Metanephros (tissue), 2 donors: ENCODE measurements at places on chromosomes 2 and 18. TPM values are rescaled to one million over a fixed set of nuclear protein-coding genes. Genes with fewer than 3 reads are reported as not detected.

The ALKAL2 gene
- 2.7 TPM for total RNA-seq

The EN1 gene
- 0.29 TPM for total RNA-seq

The CFC1 gene
- not detected for total RNA-seq

The TPGS2 gene
- 98.9 TPM for total RNA-seq

The TET3 gene
- 16.8 TPM for total RNA-seq

The PTPRM gene
- total RNA-seq, result 110 TPM

The KLHL41 gene
- total RNA-seq, result 613 TPM

The MAPK4 gene
- 5.1 TPM for total RNA-seq

The ALPI gene
- not detected for total RNA-seq

The OR6B2 gene
- total RNA-seq, result not detected

The UBE2F gene
- 43.8 TPM for total RNA-seq

The SULT1C2 gene
- 47.5 TPM for total RNA-seq

The NXPH2 gene
- total RNA-seq, result 5.0 TPM

The BOLL gene
- total RNA-seq, result 0.23 TPM

The CD8B2 gene
- total RNA-seq, result 0.06 TPM

The TRIM43 gene
- 0.18 TPM for total RNA-seq

The CFAP65 gene
- 0.23 TPM for total RNA-seq

The CPO gene
- not detected for total RNA-seq

The GALNT5 gene
- total RNA-seq, result 0.70 TPM

The MAB21L4 gene
- 0.35 TPM for total RNA-seq

The TACR1 gene
- total RNA-seq, result 0.82 TPM

The GNAL gene
- total RNA-seq, result 1.8 TPM

The RUFY4 gene
- total RNA-seq, result 0.29 TPM

The SCYGR4 gene
- total RNA-seq, result not detected

The PER2 gene
- total RNA-seq, result 13.2 TPM

The BCS1L gene
- total RNA-seq, result 27.1 TPM

The SCN3A gene
- total RNA-seq, result 0.76 TPM

The RESP18 gene
- total RNA-seq, result not detected

The LCT gene
- total RNA-seq, result 0.06 TPM

The HRH4 gene
- 0.23 TPM for total RNA-seq

The SOCS6 gene
- 24.6 TPM for total RNA-seq

The KLF11 gene
- total RNA-seq, result 18.2 TPM

The GPR35 gene
- total RNA-seq, result 2.5 TPM

The TWSG1 gene
- 73.7 TPM for total RNA-seq

The RMDN2 gene
- 8.8 TPM for total RNA-seq

The FBXO15 gene
- total RNA-seq, result 3.5 TPM

The CHST9 gene
- 1.6 TPM for total RNA-seq

The ALK gene
- 0.29 TPM for total RNA-seq

The ATP5F1A gene
- 476 TPM for total RNA-seq

The LHCGR gene
- 1.3 TPM for total RNA-seq

The GNLY gene
- total RNA-seq, result not detected

The TRABD2A gene
- total RNA-seq, result 1.1 TPM

The PSMD14 gene
- total RNA-seq, result 36.5 TPM

The LONRF2 gene
- 4.3 TPM for total RNA-seq
